ENCODE measurements at places on chromosomes 1 and 21. TPM values are rescaled to one million over a fixed set of nuclear protein-coding genes. Genes with fewer than 3 reads are reported as not detected.

- DNase-seq, result no peak
These were observed at the start of gene OR14C36 for GRCh38 chr1:248348475-248348874. Gene OR14C36, plus strand, starts transcription at chr1:248348775. Its CDS starts 0 bp downstream, at chr1:248348775.

- no peak for DNase-seq
These were observed 31.5 kb downstream of the PALMD start for GRCh38 chr1:99677416-99677815.

EXTL2 gene
- total RNA-seq, result 3.6 TPM

DNA sequence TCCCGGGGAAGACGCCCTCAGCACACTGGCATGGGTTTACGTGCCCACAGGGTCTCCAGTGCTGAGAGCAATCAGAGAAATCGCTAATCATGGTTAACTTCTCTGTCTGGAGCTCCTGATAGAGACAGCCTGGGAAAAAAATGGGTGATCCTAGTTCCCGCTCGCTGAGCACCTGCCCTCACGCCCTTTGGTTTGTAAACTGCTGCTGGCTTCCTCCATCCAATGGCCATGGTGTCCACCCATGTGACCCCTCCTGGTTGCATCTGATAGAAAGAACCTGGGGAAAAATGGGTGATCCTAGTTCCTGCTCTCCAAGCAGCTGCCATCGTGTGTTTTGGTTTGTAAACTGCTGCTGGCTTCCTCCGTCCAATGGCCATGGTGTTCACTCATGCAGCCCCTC, 402.2 kb downstream of the PRDM2 start:
- DNase-seq, result no peak

GRCh38 chr1:201088901-201089525, 23.2 kb downstream of the CACNA1S start:
- DNase-seq, result no peak

- DNase-seq, result no peak
These were observed 37.3 kb downstream of the F13B start for GRCh38 chr1:197029749-197030148.

ACTL8 gene
- not detected for total RNA-seq

DNA sequence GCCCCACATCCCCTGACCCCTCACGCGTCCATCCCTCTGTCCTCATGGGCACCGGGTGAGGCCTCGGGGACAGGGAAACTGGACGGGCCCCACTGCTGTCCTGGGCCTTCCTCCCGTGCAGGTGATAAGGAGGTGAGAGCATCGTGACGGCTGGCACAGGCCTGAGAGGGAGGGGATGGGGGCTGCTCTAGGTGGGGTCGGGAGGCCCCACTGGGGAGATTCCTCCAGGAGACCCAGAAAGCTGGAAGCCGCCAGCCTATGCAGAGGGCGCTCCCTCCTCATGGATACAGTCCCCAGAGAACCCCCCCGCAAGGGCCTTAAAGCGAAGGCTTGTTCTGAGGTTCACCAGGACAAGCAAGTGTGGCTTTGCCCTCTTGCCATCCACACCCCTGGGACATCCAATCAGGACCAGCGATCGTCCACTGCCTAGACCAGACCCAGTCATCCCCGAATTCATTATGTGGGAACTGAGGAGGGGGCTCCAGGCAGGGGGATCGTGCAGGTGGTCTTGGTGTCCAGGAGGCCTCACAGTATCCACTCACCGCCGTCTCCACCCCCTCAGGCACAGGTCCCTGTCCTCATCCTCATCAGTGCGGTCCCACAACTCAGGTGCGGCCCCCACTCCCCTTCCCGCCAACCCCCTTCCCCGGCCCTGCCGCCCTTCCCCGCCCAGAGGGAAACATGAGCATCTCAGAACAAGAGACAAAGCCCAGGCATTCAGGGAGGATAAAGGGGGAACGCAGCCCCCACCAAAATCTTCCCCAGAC, 45.3 kb upstream of the COL18A1 start:
- no peak for DNase-seq

All from pancreas (tissue), 10 donors.